ENCODE measurements at places on chromosomes 2 and 18.

GRCh38 chr2:83874712-83875430 lies 584.2 kb downstream of the SUCLG1 start:
- no peak for DNase-seq

DNA sequence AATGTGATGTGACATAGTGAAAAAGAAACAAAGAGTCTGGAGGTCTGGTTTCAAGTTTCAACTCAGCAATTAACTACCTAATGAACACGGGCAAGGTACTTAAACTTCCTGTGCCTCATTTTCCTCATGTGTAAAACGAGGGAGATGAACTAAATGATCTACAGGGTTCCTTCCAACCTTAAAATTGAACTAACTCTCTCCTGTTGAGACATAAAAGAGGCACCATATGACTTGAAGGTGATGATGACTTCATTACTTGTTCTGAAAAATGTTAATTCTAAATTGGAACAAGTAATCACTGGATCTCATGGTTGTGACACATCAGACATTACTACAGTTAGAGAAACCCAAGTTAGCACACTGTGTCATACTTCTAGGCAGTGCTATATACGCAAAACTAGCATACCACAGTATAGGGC lies 8.9 kb upstream of the REL start:
- DNase-seq = peak; percentile 34

DNA sequence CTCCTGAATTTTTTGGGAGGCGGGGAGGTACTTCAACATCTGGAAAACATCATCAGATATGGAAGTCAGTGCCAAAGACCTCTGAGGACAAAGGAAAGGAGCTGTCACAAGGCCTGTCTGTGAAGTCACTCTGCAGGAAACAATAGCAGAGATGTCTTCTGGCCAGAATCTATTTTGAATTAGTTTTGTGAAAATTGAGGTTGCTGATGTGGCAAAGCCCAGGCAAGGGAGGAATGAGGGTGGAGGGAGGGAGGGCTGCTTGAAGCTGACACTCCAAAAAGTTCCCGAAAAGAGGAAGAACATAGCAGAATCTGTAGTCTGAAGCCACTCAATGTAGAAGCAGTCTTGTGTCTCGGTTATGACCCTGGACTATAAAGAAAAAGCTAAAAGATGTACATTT lies 151.1 kb upstream of the LHCGR start:
- no peak for DNase-seq

DNA sequence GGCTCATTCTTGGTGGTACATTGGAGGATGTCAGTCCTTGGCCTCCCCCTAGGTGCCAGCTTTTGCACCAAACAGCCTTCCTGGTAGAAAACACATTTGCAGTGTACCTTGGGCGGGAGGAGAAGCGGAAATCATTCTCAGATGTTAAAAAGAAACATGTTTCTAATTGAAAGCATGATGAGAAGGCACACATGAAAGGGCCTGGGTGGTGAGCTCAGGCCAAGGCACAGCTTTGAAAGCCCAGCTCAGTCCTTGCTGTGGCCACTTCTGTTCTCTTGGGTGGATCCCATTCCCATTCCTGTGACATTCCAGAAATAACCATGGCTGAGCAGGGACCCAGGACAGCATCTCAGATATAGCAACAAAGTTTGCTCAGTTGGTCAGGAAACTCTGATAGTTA lies 71.5 kb downstream of the LTBP1 start:
- no peak for DNase-seq

DNA sequence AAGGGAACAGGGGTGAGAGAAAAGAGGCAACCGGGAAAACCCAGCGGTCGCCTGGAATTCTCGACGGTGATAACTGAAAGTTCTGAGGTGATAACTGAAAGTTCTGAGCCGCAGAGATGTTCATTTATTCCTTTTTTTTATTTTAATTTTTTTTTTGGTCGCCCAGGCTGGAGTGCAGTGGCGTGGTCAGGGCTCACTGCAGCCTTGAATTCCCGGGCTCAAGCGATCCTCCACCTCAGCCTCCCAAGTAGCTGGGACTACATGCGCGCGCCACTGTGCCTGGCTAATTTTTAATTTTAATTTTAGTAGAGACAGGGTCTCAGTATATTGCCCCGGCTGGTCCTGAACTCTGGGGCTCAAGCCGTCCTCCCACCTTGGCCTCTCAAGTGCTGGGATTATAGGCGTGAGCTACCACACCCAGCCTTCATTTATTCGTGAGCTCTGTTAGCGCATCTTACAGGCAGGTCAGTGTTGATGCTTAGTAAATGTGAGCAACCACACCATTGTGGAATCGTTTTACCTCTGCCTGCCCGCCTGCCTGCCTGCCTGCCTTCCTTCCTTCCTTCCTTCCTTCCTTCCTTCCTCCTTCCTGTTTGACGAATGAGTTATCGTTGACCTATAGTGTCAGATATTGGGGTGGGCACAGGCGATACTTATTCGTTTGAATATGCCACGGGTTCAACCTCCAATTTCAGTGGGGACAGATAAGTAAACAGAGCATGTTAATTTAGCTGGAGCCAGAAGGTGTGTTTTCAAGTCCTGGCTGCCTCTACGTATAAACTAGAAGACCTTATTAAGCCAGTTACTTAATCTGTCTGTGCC lies 557 bp upstream of the E2F6 start:
- no peak for DNase-seq

- DNase-seq = no peak
Observed at GRCh38 chr2:110948027-110948674, 172.6 kb upstream of the BCL2L11 start.

GRCh38 chr2:135255208-135255607 lies 203.1 kb downstream of the RAB3GAP1 start:
- no peak for DNase-seq

GRCh38 chr2:11824901-11825828 lies 78.7 kb downstream of the LPIN1 start:
- peak; percentile 67 for DNase-seq

GRCh38 chr2:59920961-59921360 lies 632.5 kb downstream of the BCL11A start:
- no peak for DNase-seq

GRCh38 chr2:146927080-146927711 lies 917.6 kb upstream of the ACVR2A start:
- DNase-seq = peak; percentile 56

DNA sequence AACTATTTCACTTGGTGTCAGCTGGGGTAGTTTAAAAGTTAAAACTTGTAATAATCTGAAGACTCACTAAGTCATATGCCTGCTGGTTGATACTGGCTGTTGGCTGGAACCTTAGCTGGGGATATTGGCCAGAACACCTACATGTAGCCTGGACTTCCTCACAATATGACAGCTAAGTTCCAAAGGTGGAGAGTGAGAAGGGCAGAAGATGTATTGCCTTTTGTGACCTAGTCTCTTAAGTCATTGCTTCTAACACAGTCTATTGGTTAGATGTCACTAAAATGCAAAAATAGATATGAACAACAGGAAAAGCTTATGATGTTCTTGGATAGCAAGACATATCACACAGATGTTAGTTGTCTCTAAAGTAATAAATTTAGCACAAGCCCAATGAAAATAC lies 113.2 kb upstream of the CHAC2 start:
- DNase-seq = no peak

DNA sequence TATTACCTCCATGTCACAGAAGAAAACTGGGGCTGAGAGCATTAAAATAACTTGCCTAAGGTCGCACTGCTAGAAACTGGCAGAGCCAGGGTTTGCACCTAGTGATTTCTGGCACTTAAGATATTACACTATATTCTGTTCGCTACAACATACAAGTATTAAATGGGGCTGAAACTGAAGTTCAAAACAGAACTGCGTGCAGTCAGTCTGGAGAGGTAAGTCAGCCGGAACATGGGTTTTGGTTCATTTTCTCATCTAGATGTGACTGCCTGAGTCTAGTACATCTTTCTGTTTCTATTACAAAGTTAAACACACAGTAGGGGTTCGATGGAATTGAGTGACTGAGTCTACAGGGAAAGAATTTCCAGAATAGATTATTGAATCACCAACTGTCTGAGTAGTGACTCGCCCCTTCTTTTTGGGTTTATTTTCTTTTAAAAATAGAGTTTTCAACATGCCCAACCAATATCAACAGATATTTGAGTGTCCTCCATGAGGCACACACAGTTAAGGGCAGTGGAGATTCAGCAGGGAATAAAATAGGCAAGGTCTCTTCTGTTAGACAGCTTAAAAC lies 150.8 kb downstream of the RNF152 start:
- no peak for DNase-seq

- no peak for DNase-seq
Observed at GRCh38 chr18:42480441-42480840, 525.4 kb downstream of the PIK3C3 start.

DNA sequence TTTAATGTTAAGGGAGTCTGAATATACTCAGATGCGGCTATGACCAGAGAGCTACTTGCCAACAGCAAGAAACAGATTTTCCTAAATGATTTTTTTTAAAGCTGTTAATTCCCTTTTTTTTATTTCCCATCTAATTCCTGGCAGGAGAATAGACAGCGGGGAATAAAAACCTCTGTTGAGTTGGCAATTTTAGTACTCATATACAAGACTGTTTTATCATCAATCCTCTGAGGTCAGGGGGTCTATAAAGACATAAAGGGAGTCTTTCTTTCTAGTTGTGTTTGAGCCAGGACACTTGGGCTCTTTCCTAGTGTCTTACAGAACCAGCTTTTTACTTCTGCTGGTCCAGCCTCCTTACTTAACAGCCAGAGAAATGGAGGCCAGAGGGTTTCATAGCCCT lies 29.4 kb downstream of the MAIP1 start:
- DNase-seq = no peak

GRCh38 chr2:107585851-107586250 lies 240.8 kb upstream of the RGPD4 start:
- peak; percentile 86 for DNase-seq

DNA sequence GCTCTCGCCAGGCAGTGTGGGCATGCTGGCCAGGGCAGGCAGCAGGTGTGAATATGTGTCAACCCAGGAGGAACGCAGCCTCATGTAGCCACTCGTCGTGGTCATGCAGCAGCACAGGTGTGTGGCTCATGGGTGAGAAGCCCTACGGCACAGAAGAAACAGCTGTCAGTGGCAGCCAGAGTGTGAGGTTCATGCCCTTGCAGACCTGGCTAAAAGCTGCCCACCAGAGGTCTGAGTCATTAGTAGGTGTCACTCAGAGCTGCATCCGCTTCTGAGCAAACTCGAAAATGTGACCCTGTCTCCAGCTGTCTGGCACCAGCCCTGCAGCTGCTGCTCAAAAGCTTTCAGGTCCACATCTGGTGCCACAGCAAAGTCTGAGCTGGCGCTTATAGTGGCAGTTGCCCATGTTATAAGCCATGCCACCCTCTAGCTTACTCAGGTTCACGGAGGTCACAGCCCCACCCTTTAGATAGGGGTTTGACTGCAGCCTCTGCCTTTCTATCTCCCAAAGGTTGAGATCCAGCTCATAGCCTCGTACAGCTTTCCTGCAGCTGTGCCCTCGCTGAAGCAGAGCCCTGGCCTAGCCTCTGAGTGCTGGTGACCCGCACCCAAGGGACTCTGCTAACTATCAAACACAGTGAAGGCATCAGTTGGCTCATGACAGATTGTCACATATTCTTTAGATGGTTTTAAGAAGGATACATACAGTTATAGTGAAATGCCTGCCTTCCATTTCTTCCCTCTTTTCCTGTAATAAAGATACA lies 195.0 kb downstream of the CCDC102B start:
- DNase-seq = no peak

DNA sequence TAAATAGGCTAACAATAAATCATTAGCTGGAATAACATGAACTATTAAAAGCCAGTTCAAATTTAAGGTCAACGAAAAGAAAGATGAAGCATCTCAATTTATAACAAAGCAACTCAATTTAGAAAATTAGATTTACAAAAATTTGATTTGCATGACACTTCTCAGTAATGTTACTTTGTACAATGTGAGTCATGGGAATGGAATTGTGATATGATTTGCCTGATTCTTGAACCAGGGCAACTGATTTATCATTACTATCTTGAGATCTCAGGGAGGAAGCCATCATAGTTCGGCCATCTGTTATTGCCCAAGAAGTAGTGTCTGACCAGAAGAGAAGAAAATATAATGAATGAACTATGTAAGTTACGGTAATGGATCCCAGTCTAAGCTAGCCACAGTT lies 193.1 kb downstream of the RIT2 start:
- DNase-seq = no peak

GRCh38 chr2:191240871-191241270 lies 4.3 kb upstream of the MYO1B start:
- no peak for DNase-seq

DNA sequence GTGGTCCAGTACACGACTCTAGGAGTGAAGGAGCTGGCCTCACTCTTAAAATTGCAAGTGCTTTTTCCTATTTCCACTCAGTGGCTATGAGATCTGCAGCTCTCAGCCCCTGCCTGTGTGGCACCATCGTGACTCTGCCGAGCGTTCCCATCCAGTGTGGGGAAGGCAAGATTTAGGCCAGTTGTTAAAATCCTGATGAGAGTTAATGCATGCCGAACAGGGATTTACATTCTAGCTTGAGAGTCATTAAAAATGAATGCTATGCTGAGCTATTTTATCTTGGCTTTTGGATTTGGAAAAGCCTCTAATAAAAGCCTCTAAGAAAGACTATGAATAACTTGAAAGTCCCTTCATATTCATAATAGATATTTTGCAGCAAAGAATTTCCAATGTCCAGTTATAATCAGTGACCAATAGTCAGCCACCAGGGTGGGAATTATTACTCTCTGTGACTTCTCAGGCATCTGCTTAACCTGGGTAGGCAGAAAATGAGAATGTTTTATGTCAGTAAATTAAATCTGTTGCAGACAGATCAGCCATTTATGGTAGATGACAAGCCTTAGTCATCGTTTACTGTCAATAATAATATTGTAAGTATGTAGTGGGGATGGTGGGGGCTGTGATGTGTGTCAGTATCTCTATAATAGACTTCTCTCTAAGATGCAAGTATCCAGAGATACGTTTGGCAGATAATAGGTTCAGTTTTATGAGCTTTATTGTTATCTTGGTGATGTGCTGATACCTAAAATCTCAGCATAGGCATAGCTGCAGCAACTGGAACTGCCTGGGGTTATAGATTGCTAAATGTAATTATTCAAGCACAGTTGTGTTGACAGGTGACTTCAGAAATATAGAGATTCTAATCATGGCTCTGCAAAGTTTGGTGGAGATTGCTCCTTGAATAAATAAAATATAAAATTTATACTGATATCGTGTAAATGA lies 207.8 kb downstream of the SOCS6 start:
- no peak for DNase-seq

DNA sequence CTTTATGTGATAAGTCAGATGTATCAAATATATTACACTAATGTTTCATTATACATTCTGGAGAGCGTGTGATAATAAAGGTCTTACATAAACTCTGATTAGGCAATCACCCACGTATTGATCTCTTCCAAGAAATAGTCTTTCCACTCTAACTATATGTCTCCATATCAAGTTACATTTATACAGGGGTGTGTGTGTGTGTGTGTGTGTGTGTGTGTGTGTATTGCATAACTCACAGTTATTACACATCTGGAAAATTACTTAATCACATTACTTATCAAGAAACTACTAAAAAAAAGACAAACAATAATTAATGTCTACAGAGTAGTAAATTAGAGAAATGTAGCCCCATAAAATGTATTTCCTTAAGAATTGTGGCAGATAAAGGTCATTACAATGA lies 339.8 kb downstream of the CDH19 start:
- DNase-seq = peak; percentile 25

All from bronchial epithelial cell (primary cell).